ENCODE measurements at places on chromosomes 3 and 15.

GRCh38 chr15:70427167-70428120 is 329.7 kb upstream of the TLE3 start:
- DNase-seq, result no peak

DNA sequence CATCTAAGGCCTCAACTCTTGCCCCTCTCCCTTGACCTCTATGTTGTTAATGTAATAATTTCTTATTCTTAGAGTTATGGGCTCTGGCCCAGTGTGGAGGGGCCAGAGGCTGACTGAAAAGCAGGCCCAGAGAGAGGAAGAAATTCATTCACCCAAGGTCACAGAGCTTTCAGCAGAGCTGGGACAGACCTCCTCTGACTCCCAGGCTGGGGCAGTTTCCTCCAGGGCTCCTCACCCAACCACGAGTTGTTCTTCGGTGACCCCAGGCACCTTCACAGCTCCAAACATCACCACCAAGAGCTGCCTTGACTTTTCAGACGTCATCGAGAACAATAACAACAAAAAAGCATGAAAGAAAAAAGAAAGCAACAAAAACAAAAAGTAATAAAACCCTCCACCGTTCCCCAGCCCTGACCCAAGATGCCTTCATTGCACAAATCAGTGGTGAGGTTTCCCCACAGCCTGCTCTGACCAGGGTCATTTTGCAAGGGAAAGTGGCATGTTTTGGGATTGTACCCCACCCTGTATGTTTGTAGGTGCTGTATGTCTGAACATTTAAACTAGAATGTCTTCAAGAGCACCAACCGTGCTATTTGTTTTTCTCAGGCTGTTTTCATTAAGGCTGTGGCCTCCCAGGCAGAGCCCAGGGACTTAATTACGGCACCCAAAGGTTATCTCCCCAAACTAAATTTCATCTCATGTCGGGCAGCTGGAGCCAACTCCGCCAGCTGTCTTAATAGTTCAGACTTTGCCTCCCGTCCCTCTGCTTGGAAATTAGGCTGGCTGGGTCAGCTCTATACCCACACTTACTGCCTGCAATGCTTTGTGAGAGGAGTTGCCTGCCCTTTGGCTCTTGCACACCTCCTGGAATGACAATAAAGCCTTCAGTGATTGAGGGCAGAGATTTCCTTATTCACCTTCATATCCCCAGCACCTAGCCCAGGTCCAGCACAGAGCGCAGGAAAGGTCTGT is 173.8 kb downstream of the RPLP1 start:
- DNase-seq, result no peak

DNA sequence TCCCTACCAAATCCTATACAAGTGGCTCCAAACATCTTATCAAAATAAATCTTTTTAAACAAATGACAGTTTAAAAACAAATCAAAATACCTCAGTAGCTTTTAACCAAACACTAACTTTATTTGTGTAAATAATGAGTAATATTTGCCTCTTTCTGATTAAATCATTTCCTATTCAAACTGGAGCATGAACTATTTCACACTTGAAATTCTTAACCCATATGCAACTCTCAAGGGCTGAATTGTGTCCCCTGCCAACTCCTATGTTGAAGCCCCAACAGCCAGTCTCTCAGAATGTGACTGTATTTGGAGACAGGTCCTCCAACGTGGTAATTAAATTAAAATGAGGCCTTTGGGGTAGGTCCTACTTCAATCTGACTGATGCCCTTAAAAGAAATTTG is 55.9 kb upstream of the MCTP2 start:
- no peak for DNase-seq

DNA sequence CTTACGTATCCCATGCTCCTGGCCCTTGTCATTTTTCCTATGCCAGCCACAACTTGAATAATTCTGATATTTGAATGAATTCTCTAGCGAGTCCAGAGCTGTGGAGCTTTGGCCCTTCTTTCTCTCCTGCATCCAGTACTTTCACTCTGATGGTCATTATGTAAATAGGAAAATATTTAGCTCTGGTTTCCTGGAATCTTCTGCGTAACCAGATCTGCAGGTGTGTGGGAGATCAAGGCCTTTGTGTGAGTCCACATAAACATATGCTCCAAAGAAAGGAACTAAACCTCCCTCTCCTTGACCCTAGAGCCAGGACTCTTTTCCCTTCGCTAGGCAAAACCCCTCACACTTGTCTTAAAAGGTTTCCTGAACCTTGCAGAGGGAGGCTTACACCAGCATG is 132.5 kb upstream of the THBS1 start:
- DNase-seq, result no peak

- no peak for DNase-seq
Measured at GRCh38 chr15:65996901-65997300, 127.6 kb downstream of the RAB11A start.

GRCh38 chr3:193240850-193241706 is at the start of gene PLAAT1:
Gene PLAAT1, plus strand, starts transcription at chr3:193241222. Its CDS starts 14,429 bp downstream, at chr3:193255651.
- DNase-seq, result peak; percentile 80

GRCh38 chr3:37704064-37704463 is 157.6 kb upstream of the CTDSPL start:
- no peak for DNase-seq

DNA sequence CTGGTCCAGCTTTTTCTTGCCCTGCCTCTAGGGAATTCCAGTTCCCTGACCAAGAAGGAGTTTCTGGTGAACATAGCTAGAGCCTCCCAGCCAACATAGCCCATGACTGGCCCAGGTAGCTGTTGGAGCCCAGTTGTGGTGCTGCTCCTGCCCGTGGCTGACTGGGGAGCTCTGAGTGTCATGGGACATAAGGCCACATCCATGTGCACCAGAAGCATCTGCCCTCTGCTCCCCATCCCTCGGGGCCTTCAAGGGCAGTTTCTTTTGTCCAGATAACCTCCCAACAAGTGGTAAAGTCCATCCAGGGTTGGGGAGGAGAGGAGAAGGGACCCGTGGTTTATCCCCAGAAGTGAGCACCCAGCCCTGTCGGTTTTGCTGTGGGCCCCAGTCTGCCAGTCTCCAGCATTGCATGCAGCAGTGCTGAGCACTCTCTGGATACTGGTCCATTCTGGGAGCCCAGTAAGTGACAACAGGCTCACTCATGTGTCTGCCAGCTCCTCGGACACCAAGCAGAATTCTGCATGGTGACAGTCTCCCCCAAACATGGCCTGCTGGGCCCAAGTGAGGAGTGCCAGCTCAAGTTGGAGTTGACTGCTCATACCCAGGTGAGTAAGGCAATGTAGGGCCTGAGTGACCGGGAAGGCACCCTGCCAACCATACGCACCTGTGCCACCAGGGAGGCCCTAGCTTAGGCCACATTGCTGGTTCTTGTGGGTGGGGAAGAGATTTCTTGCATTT is 28.8 kb downstream of the ACAA1 start:
- no peak for DNase-seq

DNA sequence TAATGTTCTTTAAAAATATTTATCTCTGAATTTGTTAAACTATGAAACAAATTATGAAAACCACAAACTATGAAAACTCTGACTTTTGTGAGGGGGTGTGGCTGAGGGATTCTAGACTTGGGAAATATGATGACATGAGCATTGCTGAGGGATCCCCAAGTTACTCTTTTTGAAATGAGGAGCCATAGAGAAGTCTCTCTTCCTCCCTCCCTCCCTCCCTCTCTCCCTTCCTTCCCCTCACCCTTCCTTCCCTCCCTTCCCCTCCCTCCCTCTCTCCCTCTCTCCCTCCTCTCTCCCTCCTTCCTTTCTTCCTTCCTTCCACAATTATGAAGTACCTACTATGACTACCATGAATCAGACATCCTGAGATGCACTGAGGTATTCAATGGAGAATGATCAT is 673.1 kb downstream of the ROBO1 start:
- DNase-seq, result no peak

DNA sequence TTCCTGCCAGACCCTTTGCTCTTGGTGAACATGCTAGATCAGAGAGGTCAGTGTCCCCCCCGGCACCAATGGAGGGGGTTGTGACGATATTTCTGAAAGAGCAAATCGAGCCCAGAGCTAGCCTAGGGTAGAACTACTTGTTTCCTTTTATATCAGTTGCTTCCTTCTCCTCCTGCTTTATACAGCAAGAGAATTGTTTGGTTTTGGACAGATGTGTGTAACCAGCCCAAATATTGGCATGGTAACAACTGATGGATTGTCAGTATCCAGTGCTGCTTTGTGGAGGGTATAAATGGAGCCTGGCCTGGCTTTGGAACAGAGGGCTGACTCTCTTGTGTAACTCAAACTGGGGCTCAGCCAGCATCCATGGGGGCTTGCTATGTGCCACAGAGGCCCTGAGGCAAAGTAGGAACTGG is 27.2 kb downstream of the SNX1 start:
- DNase-seq, result no peak

DNA sequence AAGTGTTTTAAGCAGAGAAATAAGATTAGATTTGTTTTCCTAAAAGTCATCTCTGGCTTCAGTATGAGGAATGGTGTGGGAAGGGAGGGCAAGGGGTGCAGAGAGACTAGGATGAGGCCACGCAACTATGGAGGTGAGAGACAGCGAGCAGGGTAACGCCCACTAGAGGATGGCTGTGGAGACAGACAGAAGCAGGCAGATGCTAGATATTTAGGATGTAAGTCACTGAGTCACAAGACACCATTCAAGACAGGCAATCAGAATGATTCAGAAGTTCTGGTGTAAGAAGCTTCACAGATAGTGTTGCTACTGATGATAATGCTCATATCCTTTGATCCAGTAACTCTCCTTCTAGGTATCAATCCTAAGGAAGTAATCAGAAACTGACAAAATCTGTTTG is 19.1 kb downstream of the HSPBAP1 start:
- DNase-seq, result no peak

- no peak for DNase-seq
Measured at GRCh38 chr3:55690726-55691125, 203.6 kb upstream of the WNT5A start.

GRCh38 chr3:60609446-60609845 is 641.8 kb downstream of the FHIT start:
- no peak for DNase-seq

- DNase-seq, result no peak
Measured at GRCh38 chr3:161430307-161430706, 59.0 kb upstream of the SPTSSB start.

DNA sequence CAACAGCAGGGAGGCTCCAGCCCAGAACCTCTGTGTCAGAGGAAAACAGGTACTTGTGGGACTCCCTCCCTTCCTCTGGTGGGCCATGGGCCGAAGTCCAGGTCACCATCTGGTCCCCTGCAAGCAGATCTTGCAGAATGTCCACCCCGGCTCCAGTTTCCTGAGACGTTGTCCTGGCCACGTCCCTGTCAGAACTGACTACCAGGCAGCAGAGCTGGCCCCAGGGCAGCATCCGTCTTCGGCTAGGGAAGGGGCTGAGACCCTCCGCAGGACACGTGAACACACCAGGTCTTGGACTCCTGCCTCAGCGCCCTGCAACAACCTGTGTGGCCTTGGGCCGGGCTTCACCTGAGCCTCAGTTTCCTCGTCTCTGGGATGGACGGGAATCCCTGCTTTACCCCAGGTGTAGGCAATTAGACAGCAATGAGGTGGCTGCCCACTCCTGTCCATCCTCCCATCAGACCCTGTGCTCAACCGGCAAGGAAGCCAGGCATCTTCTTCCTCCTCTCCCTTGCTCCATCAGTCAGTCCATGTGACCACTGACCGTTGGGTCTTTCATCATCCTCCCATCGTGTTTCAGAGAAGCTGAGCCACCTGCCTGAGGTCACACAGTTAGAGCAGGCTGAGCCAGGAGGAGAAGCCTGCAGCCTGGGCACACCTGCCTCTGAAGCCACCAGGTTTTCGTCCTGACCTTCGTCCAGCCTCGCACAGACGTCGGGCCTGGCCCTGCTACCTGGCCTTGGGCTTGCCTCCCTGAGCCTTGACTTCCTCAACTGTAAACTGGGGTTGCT is 8.9 kb upstream of the PRKCD start:
- no peak for DNase-seq

DNA sequence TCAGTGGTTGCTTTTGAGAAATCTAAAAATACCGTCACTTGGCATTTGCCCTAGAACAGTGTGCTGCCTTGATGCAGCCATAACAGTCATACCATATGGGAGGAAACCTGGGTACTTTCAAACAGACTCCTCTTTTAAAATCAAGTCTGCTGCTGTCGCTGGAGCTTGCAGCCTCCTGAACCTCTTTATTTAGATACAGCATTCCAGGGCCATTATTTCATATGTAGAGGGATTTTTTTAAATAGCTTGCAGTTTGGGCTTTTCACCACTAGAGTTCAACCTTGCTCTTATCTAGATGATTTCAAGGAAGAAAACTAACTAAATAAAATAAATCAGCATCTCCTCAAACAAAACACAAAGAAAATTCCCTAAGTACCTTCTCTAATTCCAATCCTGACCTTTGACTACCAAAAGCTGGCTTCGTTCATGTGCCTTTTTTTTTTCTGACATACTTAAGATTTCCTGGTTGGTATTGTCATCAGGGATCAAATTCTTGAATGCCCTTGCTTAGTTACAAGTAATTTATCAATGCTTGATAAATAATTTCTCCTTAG is 111.6 kb downstream of the KBTBD8 start:
- DNase-seq, result peak; percentile 3

GRCh38 chr15:61025308-61025707 is 203.8 kb downstream of the RORA start:
- no peak for DNase-seq

- no peak for DNase-seq
Measured at GRCh38 chr3:100165926-100166550, 51.7 kb upstream of the FILIP1L start.

DNA sequence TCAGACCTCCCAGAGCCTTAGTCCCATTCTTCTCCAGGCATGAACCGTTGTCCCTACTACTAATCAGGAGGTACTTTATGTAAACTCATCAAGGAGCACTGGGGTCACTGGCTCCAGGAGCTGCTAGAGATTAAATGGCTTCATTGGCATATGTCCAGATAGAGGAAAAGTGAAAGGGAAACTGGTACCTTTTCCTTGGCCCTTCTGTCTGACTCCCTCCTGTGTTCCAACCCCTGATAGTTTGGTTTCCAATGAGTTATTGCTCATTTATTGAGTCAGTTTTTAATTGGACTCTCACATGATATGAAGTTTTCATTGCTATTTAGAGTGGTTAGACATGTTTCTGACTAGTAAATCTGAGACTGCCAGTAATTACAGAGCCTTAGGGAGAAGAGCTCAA is 130.5 kb upstream of the BFSP2 start:
- DNase-seq, result no peak

- DNase-seq, result no peak
Measured at GRCh38 chr3:134487406-134487805, 1.5 kb downstream of the CEP63 start.

- DNase-seq, result no peak
Measured at GRCh38 chr3:42736081-42736480, 33.5 kb upstream of the HHATL start.

DNA sequence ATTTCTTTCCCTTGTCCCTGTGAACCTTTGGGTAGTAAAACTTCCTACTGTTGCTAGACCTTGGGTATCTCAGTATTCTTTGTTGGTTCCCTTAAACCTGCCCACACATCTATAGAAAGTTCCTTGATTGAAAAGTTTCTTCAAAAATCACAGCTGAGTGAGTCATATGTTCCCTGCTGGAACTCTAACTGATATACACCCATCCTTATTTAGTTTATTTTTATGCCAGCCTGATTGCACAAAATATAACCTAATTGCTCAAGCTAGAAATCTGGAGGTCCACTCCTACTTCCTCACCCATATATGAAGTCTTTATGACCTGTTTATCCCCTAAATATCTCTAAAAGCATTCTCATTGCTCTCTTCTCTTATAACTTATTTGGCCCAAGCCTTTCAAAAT is 13.7 kb upstream of the GJD2 start:
- no peak for DNase-seq

GRCh38 chr15:92811148-92811913 is 88.8 kb upstream of the CHD2 start:
- no peak for DNase-seq

Data from NCI-H2081 treated with DMSO at 0.1 percent for 48 hours (cell line).